ENCODE measurements at places on chromosomes 5 and 9.

GRCh38 chr5:96058084-96058483, 96.4 kb upstream of the ELL2 start:
- no peak for DNase-seq

DNA sequence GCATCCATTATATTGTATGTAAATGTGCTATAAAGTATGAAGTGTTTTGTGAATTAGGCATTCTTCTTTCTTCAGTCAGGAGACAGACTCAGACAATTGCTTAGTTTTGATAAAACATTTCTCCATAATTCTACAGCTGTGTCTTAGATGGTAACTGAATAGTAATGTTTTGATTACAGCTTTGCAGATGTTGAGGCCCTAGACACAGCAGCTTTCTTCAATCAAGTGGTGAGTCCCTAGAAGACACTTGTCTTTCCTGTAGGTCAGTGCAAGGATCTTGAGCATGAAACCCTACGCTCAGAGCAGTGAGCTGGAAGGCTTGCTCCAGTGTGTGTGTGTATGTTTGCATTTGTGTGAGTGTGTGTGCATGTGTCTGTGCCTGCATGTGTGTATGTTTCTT, 46.8 kb upstream of the CD180 start:
- no peak for DNase-seq

DNA sequence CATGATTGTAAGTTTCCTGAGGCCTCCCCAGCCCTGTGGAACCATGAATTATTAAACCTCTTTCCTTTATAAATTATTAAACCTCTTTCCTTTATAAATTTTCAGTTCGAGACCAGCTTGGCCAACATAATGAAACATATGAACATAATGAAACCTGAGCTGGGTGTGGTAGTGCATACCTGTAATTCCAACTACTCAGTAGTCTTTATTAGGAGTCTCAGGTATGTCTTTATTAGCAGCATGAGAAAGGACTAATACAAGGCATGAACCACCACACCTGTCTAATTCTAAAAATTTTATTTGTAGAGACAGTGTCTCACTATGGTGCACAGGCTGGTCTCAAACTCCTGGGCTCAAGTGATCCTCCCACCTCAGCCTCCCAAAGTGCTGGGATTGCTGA, 27.1 kb downstream of the NIM1K start:
- no peak for DNase-seq

- DNase-seq: no peak
Measured at GRCh38 chr5:68396722-68397121, 181.2 kb downstream of the PIK3R1 start.

- DNase-seq: no peak
Measured at GRCh38 chr5:20368571-20369517, 380.8 kb upstream of the CDH18 start.

GRCh38 chr5:160938532-160938931, 86.5 kb upstream of the ATP10B start:
- no peak for DNase-seq

- no peak for DNase-seq
Measured at GRCh38 chr9:121227862-121228261, 26.2 kb upstream of the RAB14 start.

DNA sequence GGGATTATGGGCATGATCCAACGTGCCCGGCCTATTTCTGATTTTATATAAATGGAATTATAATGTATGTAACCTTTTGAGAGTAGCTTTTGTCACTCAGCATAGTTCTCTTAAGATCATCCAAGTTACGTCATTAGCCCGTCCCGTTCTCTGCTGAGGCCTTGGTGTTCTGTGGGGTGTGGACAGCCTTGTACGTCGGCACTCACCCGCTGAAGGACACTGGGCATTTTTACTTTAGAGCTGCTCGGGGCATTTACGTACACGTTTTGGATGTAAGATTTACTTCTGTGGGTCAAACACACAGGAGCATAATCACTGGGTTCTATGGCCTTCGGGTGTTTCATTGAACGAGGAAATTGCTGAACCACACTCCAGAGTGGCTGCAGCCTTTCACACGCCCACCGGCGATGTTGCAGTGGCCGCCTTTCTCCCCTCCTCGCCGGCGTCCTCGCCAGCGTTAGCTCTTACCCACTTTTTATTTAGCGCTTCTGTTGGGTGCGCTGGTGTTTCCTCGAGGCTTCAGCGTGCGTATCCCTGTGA, 101.8 kb downstream of the EHMT1 start:
- DNase-seq: no peak

DNA sequence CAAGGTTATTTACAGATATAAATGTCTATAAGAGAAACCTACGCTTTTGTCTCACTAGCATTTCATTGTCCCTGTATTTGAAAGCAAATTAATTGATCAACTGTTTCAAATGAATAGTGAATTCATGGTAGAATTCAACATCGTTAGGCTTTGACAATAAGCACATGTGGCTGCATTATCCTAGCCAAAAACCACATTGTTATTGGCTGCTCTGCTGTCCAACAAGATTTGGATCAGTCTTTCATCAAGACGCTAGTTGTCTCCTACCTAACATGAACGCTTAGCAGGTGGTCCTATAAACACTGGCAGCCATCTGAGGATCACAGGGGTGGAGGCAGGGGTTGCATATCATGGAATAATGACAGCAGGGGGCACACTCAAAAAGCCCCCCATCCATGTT, 455.0 kb downstream of the CTNND2 start:
- DNase-seq: no peak

- DNase-seq: no peak
Measured at GRCh38 chr9:71602652-71603051, 165.7 kb downstream of the CEMIP2 start.

DNA sequence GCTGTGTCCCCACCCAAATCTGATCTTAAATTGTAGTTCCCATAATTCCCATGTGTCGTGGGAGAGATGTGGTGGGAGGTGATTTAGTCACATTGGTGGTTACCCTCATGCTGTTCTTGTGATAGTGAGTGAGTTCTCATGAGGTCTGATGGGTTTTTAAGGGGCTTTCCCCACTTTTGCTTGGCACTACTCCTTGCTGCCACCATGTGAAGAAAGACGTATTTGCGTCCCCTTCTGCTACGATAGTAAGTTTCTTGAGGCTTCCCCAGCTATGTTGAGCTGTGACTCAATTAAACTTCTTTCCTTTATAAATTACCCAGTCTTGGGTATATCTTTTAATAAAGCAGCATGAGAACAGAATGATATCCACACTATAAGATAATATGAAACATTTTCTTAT, 1023.4 kb downstream of the TLE4 start:
- DNase-seq: no peak

DNA sequence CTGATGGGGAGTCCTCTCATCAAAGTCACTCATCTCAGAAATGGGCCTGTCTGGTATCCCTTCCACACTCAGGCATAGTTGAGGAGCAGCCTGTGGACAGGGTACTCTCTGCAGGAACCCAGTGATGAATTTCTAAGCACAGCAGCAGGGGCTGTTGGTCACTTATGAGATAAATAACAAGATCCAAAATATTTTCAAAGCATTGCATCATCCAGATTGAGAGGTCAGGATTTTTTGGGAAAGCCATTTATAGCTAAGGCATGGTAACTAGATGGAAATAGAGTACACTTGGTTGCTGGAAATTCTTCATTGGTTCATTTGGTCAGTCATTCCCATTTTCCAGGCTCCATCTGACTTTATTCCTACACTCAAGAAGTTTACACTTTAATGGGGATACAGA, 246.8 kb upstream of the RAI14 start:
- DNase-seq: no peak

GRCh38 chr5:158623971-158624370, 475.7 kb downstream of the EBF1 start:
- no peak for DNase-seq

DNA sequence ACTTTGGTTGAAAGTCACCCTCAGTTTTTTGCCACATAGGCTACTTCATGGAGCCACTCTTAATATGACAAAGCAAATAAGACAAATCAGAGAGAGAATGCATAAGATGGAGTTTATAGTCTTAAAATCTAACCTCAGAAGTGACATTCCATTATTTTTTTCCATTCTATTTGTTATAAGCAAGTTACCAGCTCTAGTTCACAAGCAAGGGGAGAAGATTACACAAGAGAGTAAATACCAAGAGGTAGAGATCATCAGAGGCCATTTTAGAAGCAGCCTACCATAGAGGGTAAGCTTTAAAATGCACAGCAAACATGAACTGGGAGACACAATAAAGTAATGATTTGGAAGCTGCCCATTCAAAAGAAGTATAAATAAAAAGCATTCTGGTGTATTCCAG, 651.3 kb upstream of the MEF2C start:
- no peak for DNase-seq

- no peak for DNase-seq
Measured at GRCh38 chr5:5430136-5430535, 7.7 kb downstream of the ICE1 start.

- DNase-seq: no peak
Measured at GRCh38 chr5:82096249-82096648, 124.4 kb downstream of the ATG10 start.

DNA sequence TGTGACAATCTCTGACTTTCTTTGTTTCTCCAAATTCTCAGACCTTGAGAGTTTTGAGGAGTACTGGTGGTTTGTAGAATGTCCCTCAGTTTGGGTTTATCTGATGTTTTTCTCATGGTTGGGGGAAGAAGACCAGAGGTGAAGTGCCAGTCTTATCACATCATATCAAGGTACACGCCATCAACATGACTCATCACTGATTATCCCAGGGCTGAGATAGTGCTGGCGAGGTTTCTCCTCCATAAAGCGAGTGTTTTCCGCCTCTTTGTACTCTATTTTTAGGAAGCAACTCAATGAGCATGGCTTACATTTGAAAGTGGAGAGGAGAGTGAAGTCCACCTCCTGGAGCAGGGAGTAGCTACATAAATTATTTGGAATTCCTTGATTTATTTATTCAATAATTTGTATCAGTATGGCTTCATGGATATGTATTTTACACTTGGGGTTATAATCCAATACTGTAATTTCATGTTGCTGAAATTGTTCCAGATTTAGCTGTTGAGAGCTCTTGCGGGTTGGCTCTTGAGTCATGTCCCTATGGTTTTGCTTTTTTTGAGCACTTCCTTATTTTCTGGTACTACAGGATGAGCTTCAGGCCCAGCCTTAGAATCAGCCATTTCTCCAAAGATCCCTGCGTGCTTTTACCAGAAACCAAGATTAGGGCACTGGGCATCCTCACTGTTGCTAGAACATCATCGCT, 23.9 kb downstream of the DCANP1 start:
- no peak for DNase-seq

DNA sequence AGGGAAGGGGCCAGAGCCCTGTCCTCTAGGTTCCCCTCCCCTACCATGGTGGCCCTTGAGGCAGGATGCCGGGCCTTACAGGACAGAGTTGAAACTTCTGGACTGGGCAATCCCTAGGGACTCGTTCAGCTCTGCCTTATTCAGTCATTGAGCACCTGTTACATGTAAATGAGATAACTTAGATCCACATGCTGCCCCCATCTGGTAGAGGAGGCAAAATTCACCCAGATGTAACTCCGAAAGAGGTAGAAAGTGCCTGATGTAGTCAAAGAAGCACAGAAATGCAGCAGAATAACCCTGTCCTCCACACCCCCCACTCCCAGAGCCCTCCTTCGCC, 1.5 kb downstream of the GGTA1 start:
- no peak for DNase-seq

- DNase-seq: no peak
Measured at GRCh38 chr9:77000330-77000729, 19.1 kb upstream of the FOXB2 start.

- no peak for DNase-seq
Measured at GRCh38 chr9:112574008-112574407, 87.4 kb downstream of the KIAA1958 start.

GRCh38 chr9:135718616-135719015, 16.6 kb downstream of the KCNT1 start:
- DNase-seq: no peak

- no peak for DNase-seq
Measured at GRCh38 chr9:108569624-108570023, 286.2 kb downstream of the ACTL7B start.

DNA sequence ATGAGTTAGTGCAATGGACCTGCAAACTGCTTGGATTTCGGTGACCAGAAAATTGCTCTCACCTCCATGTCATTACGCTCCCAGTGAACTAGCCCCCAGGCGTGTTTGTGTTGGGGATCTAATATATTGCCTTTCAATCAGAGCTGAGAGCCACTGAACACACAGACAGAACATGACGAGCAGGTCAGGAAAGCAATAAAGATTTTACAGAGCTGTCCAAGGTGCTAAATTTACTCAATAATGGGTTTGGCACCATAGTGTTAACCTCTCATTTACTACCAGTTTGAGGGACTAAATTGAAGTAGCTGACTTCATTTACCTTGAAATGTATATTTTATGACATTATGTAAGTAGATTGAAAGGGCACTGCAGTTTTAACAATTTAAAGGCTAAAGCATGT, 383.0 kb downstream of the EBF1 start:
- DNase-seq: no peak

DNA sequence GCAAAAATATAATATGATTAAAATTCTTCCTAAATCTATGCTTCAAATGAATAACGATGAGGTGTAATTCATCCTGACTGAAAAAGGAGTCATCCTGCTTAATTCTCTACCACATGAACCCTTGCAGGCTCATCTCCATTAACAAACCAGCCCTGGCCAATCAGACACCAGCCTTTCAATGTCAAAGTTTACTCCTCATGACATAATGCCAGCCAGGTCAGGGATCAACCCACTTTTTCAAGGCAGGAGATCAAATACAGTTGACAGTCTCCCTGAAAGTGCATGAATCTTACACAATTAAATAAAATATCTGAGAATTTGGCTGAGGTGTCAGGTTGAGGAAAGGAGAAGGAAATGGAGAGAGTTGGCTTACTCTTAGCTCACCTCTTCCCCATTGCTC, 7.0 kb downstream of the GRIN3A start:
- no peak for DNase-seq
